Stimulated activated naive CD4-positive, alpha-beta T cell (primary cell): ENCODE measurements at places on chromosomes 12 and 14.

DNA sequence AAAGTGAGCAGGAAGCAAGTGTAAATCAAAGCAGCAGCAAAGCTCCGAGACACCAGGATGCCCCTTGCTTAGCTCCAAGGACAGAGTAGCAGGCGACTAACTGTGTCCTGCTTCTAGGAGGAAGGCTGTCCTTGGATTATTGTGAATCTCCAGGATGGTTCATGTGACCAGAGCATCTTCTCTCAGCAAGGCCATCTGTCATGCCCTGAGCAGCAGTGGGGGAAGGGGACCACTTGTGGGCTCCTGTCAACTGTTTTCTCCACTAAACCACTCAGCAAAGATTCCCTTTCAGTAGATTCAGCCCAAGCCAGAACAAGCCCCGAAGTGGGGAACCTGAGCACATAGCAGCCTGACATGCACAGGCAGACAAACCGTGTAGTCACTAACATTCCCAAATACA is 19.4 kb downstream of the MAP3K9 start:
- no peak for DNase-seq

DNA sequence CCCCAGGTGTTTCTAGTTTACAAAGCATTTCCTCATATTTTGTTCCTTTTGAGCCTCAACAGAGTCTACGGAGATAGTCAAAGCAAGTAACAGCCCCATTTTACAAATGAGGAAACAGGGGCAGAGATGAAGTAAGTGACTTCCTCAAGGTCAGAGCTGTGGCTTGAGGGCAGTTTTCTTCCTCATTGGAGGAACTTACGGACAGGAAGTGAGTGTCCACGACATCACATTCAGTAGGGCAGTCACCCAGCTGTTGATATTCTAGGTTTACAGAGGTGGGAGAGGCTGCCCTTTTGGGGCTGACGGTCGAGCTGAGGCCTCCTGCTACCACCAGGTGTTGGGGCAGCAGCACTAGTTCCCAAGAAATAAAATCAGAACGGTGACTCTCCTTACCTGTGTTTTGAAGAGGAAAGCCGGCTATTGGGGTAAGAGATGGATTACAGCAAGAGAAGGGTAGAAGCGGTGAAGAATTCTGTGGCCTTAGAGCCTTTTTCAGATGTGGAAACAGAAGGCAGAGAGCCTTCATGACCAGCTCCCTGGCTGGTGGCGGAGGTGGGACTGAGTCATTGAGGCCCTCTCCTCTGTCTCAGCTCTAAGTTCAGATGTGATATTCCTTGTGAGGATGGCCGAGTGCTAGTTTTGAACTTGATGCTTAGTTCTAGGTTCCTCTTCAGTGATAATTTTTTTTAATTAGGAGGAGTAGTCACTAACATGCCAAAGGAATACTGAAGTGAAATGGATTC is 41.7 kb downstream of the SUSD6 start:
- no peak for DNase-seq

- DNase-seq = no peak
These were observed 4.1 kb upstream of the LYZ start for GRCh38 chr12:69343885-69344612.

DNA sequence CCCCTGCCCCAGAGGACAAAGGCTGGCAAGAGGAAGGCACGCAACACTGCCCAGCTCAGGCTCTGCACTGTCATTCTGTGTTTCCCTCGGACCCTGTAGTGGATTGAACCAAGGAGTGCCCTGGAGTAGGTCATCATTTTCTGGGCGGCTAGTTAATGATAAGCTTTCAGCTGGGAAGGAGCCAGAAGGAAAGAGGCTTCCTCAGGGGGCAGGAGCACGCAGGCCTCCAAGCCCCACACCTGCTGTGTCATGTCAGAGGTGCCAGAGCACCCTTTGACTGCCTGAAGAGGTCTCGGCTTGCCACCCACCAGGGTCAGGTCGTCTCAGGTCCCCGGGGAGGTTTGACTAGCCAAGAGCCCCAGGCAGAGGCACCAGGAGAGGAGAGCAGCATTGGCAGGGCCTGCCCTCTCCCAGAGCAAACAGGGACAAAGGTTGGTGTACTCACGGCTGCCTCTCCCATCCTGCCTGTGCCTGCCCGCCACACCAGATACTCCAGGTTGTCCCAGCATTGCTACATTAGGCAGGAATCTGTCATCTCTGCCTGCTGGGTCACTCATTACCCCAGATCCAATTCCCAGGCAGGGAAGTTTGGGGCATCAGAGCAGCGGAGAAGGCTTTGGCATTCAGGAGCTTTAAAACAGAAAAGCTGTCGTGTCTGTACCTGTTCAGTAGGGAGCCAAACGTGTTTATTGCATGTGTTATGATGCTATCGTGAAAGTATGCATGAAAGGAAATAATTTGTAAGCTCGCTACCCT is 33.5 kb upstream of the ATP2A2 start:
- no peak for DNase-seq

DNA sequence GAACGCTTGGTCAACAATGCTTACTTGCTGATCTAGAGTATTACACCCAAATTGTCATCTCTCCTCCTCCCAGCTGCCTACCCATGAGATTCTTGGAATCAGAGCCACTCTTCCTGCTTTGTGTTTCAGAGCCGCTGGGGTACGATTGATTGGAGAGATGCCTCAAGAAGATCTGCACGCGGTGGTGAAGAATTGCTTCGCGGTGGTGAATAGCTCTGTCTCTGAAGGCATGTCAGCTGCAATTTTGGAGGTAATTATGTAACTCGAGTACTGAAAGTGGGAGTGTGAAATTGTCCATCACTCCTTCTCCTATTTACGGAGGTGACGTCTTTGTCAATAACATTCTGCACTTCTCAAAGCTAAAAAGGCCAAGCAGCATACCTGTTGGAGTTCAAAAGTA is 93.9 kb downstream of the GLT1D1 start:
- no peak for DNase-seq

DNA sequence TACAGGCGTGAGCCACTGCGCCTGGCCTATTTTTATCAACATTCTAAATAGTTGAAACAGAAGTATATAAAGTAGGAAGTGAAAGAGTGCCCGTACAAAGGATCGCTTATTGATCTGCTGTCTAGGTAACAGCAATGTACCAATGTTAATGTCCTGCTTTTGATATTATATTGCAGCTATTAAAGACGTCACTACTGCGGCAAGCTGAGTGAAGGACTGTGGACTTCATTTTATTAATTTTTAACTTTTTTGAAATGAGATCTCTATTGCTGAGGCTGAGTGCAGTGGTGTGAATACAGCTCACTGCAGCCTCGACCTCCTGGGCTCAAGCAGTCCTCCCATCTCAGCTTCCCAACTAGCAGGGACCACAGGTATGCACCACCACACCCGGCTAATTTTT is 10.8 kb downstream of the PTGR2 start:
- no peak for DNase-seq
